ENCODE measurements at places on chromosomes 1 and 21.

GRCh38 chr1:39905172-39905571, 3.5 kb upstream of the MYCL start:
- no peak for DNase-seq

GRCh38 chr1:173082913-173083312, 32.2 kb upstream of the TNFSF18 start:
- DNase-seq = no peak

- no peak for DNase-seq
Observed at GRCh38 chr1:65420590-65421350, at the start of the genes LEPR and LEPROT. TSS of gene LEPR (plus strand) at chr1:65420668. CDS start at chr1:65565566, 144,898 bp downstream. TSS of gene LEPROT (plus strand) at chr1:65420668. CDS start at chr1:65420725, 57 bp downstream.

DNA sequence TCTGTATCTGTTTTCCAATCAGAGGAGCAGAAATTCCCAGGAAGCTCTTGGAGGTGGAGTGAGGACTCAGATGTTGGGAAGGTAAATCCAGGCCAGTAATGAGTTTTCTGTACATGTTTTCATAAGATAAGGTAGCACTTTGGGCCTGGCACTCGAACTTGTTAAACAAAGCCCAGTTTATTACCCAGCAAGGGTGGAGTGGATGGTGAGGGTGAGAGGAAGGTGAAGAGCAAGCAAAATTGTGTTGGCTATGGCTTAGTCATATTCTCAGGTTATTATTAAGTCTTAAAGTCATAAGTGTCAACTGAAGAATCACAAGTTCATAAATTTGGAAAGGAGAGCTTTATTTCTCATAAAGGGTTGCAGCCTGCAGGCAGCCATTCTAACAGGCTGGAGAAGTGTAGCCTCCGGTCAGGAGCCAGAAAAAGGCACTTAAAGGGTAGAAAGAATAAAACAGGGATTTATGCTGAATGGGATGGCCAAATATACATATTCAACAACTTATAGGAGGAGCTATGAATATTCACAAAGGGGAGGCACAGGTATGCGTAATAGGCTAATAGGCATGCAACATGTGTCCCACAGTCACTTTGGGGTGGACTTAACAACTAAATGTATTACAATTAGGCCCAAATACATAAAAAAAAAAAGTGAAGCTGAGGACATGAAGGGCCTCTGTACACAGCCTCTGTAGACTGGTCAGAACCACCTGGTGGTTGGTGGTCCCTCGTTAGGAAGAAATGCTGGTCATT, 523.9 kb downstream of the LMO4 start:
- DNase-seq = no peak

DNA sequence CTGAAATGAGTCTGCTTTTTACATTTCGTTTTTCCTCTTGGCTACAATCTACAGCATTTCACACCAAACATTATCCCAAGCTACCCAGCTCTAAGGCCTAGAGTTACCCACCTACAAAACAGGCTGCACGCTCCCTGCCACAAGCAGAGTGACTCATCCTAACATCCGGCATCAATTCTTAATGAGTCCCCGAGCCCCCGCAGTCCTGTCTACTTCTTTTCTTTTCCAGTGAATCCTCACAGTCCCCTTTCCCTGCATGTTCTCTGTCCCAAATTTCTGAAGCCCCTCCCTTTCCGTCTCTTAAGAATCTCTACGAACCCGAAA, 650 bp downstream of the PCNX2 start:
- peak; percentile 20 for DNase-seq

- no peak for DNase-seq
Observed at GRCh38 chr1:159845751-159846629, 16.5 kb downstream of the VSIG8 start.

GRCh38 chr1:185345913-185346720, 29.1 kb upstream of the IVNS1ABP start:
- no peak for DNase-seq

DNA sequence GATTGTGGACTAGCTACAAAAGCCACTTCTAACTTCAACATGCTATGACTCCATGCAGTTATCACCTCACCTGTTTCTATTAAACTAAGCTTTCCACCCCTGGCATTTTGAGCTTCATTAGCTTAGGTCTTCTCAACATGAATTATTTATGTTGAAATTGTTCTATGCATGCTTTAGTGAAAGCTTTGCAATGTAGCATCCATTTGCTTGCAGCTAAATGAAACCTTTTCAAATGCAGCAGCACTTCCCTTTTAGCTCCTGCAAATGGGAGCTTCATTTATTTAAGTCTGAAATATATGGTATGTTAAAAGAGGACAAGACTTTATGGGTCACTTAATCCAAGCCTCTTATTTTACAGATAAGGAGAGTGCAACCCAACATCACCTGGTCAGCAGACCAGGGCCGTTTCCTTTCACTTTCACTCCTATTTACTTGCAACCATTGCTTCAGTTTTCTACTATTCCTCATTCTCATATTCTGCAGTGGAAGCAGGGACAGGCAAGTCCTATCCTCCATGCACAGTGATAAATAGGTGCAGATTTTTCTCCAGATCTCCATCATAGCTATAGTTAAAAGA, 56.4 kb upstream of the SAMSN1 start:
- DNase-seq = no peak

DNA sequence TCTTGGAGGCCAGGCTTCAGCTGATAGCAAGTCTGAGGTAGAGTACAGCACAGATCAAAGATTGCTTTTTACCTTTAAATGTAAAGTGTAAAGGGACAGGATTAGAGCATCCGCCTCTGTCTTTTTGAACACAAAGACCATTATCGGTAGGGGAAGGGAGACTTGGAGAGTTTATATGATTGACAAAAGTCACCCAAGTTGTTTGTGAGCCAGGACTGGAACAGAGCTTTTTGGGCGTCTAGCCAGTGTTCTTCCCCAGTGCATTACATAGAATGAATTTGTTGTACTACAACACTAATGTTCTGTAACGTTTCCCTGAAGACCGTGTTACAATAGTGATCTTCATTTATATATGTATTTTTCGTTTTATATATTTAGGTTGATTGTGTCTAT, 9.3 kb upstream of the PIGC start:
- DNase-seq = no peak

DNA sequence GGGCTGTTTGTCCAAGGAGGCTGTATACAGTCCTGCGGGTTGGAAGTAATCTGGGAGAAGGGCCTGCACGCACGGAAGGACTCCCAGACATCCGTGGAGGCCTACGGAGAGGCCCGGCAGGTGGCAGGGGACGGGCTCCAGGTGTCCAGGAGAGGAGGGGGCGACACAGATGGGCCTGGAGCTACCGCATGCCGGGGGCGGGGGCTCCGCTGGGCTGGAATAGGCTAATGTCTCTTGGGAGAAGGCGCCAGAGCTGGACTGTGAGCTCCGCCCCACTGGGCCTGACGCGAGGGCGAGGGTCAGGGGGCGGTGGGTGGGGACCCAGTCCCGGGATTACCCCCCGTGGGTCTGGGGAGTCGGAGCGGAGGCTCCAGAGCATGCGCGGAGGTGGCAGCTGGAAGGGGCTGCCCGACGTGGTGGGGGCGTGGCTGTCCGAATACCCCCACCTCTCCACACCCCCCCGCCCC, 659 bp downstream of the AGO1 start:
- peak; percentile 13 for DNase-seq

- DNase-seq = no peak
Observed at GRCh38 chr1:149979972-149980540, 30.5 kb downstream of the OTUD7B start.

GRCh38 chr1:15224974-15225373, 22.0 kb upstream of the FHAD1 start:
- DNase-seq = no peak

DNA sequence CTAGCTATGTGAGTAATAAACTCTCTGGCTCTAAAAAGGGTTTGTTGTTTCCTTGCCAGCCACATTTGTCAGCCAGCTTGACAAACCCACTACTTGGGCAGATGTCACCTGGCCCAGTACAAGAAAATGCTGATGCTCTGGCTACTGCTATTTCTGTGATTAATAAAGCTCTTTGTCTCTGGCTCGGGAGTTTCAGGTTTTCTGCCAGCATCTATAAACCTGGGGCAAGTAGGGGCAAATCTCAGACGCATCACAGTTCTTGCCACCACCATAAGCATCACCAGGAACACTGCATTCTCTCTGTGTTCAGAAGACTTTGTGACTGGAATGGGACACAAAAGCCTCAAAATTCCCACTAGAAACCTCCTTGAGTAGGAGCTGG, 2.5 kb downstream of the ITLN2 start:
- no peak for DNase-seq

DNA sequence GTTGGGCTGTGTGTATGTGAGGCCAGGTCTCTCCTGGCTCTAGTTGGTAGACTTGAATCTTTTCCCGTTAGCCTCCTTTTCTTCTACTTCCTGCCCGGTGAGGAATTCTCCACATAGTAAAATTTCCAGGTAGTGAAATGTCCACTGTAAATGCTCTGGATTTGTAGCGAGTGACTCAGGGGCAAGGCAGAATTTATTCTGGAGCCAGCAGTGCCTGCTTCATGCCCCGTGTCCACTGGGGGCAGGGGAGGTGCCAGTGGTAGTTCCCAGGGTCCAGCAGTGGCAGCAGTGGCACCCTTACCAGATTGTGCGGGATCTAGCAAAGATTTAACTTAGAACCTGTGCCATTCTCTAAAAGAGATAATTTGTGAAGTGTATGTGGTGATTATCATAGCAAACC, 74.5 kb upstream of the USP24 start:
- no peak for DNase-seq

GRCh38 chr1:28675924-28676257, 7.3 kb downstream of the GMEB1 start:
- DNase-seq = no peak
